ENCODE measurements at places on chromosomes 6 and 20.

- no peak for DNase-seq
These were observed 945.9 kb upstream of the CITED2 start for GRCh38 chr6:140320081-140321080.

DNA sequence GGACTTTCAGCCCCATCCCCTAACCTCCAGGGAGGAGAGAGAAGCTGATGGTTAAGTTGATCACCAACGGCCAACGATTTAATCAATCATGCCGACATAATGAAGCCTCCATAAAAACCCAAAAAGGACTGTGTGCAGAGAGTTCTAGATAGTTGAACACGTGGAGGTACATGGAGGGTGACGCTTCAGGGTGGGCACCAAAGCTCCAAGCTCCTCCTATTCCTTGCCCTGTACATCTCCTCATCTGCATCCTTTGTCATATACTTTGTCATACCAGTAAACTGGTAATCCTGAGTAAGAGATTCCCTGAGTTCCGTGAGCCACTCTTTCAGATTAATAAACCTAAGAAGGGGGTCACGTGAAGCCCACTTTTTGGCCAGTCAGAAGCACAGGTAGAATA is 3.7 kb upstream of the GMDS start:
- DNase-seq, result no peak

- DNase-seq, result no peak
These were observed 17.5 kb downstream of the C20orf173 start for GRCh38 chr20:35511814-35512420.

GRCh38 chr20:9989066-9989724 is 45.6 kb upstream of the ANKEF1 start:
- no peak for DNase-seq

DNA sequence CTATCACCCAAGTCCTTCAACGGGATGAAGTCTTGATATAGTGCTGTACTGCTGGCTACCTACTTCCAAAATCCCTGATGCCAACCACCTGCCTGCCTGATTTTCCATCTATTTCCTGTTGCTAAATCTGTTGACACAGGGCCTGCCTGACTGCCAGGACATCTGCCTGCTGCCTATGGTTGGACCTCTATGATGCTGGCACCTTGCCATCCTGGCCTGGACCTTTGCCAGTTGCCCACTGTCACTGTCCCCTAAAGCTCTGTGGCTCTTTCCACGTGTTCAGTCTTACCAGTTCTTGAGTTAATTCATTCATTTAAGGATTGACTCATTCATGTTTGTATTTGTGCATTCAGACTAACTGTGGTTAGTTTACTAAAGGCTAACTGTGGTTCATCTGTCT is 9.2 kb upstream of the RGS17 start:
- no peak for DNase-seq

DNA sequence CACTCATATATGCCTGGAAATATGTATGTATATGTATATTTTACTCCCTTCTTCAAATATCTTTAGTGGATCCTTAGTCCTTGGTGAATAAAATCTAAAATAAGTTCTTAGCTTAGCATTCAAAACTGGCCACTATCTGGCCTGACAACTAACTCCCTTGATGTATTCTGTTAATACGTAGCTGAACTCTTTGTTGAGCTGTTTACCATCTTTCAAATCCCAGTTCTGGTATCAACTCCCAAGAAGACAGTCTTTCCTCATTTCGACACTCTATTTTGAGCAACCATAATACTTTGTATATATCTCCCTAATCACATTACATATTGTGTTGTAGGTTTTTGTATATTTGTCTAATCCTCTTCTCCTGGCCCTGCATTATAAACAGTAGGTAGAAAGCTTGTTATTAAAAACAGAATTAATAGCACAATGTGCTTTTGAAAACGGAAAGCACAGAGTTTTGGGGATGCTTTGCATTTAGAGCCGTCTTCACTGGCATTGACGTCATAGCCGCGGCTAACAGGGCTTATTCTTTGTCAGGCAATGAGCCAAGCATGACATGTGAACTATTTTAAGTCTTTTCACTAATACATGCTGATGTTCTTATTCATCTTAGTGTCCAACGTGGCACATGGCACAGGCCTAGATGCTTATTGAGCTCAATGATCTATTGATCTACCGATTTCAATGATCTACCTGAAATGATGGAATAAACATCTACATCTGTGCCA is 47.2 kb upstream of the CCN2 start:
- DNase-seq, result no peak

- DNase-seq, result no peak
These were observed 11.3 kb upstream of the AFDN start for GRCh38 chr6:167815296-167815980.

DNA sequence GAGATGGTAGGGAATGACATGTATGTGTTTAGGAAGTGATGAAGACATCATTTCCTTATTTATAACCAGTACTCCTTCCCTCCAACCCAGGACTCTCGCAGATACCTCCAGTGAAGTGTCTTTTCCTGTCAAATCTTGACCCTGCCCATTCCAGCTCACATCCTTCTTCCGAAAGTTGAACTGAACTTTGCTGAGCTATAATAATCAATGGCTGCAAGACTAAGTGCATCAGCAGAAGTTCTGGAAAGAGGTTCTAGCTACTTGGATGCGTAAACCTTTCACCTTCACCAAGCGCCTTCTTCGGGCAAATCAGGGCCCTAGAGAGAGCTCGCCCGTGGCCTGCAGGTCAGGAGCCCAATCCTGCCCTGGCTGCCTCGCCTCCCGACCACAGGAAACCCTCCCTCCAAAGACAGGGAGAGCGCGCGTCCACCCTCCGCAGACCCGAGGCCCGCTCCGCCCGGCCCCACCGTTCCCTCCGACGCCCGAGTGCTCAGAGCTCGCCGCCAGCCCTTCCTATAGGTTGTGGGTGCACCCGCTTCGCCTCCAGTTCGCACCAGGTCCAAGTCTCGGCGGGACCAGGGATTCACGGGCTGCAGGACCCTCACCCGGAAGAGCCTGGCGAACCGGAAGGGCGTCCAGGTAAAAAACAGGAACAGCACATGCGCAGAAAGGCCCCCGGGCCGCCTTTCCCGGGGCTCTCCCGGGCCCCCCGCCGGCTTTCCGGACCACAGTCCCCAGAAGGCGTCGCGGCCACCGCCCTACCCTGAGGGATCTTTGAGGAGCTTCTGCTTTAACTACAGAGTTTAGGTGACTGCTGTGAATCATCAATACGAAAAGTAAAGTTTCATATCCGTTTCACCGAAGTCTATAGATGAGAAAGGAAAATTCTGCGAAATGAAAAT is at the start of gene ZNF334:
Gene ZNF334, minus strand, starts transcription at position 617 of the 902 bp plus-strand sequence. CDS start 1,457 bp downstream, outside the sequence.
- no peak for DNase-seq

GRCh38 chr6:17277256-17277655 is 3.9 kb upstream of the RBM24 start:
- DNase-seq, result no peak

DNA sequence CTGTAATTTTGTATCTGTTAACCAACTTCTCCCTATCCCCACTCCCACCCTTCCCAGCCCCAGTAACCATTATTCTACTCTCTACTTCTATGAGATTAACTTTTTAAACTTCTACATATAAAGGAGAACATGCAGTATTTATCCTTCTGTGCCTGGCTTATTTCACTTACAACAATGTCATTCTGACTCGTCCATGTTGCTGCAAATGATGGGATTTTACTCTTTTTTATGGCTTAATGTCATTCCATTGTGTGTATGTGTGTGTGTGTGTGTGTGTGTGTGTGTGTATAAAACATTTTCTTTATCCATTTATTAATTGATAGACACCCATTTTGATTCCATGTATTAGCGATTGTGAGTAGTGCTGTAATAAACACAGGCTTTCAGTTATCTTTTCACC is 76.1 kb downstream of the COL19A1 start:
- no peak for DNase-seq

GRCh38 chr6:167295495-167296292 is 4.6 kb downstream of the UNC93A start:
- no peak for DNase-seq

DNA sequence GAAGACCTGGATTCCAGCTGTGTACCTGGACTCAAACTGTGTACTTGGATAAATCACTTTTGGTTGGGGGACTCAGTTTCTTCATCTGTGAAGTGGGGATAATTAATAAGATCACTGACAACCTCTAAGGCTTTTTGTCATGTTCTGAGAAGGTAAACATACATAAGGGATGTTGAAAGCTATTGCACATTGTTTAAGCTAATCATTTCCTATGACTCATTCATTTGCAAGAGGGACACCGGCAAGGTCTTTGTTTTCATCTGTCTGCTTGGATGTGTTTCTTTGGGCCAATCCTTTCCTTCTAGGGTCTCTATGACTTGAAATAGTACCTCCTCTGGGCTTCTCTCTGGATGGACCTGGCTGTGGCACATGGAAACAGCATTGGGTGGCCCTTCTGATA is 6.8 kb downstream of the PROKR2 start:
- DNase-seq, result no peak

GRCh38 chr20:48862279-48862678 is 34.5 kb upstream of the PREX1 start:
- no peak for DNase-seq

- no peak for DNase-seq
These were observed 14.3 kb upstream of the POPDC3 start for GRCh38 chr6:105194106-105194505.

DNA sequence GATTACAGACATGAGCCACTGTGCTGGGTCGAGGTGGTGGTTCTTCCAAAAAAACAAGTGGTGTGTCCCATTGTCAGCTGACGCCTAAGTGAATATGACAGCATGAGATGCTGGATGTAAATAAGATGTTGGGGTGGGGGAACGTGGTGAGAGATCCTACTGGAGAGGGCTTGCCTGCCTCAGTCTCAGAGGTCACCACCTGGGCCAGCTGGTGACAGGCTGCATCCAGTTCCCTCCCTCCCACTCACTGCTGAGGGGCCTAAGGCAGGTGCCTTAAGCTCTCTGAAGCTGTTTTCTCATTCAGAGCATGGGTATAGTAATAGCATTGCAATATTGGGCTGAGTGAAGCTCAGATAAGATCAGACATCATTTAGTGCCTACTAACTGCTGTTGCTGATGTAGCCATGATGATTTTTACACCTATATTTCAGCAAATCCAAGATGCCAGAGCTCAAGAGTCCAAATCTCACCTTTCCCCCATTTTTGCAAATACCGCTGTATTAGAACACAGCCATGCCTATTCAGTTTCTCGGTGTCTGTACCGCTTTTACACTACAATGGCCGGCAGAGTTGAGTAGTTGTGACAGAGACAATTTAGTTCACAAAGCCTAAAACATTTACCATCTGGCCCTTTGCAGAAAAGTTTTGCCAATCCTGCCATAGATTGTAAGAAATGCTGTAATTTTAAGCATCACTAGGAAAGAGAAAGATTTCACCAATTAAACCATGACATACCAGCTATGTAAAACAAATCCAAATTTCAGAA is 171.3 kb downstream of the ANKRD60 start:
- DNase-seq, result no peak

- DNase-seq, result no peak
These were observed 877 bp downstream of the ENPP4 start for GRCh38 chr6:46130666-46131065.

GRCh38 chr6:70303034-70303525 is at the start of gene COL9A1:
Gene COL9A1 (minus strand): TSS chr6:70303084. CDS start chr6:70302924, 160 bp downstream.
- DNase-seq, result no peak

GRCh38 chr6:129875610-129876520 is 14.8 kb upstream of the TMEM244 start:
- DNase-seq, result no peak

Measured in stimulated activated CD8-positive, alpha-beta memory T cell treated with anti-CD3 and anti-CD28 coated beads, Interleukin-4, amount 100 ng/mL, for 1 hour (primary cell).